Activated CD4-positive, alpha-beta T cell treated with anti-CD3 and anti-CD28 coated beads for 24 hours (primary cell): ENCODE measurements at places on chromosomes 16 and 17.

- DNase-seq, result no peak
Measured at GRCh38 chr17:55742272-55743102, 8.4 kb upstream of the PCTP start.

- no peak for DNase-seq
Measured at GRCh38 chr16:3810198-3810664, 70.3 kb downstream of the CREBBP start.

GRCh38 chr17:8887301-8887700, 19.8 kb upstream of the PIK3R6 start:
- no peak for DNase-seq

- no peak for DNase-seq
Measured at GRCh38 chr16:27320261-27321012, 6.7 kb downstream of the IL4R start.

GRCh38 chr17:53193044-53193443, 629.7 kb upstream of the KIF2B start:
- DNase-seq, result no peak

DNA sequence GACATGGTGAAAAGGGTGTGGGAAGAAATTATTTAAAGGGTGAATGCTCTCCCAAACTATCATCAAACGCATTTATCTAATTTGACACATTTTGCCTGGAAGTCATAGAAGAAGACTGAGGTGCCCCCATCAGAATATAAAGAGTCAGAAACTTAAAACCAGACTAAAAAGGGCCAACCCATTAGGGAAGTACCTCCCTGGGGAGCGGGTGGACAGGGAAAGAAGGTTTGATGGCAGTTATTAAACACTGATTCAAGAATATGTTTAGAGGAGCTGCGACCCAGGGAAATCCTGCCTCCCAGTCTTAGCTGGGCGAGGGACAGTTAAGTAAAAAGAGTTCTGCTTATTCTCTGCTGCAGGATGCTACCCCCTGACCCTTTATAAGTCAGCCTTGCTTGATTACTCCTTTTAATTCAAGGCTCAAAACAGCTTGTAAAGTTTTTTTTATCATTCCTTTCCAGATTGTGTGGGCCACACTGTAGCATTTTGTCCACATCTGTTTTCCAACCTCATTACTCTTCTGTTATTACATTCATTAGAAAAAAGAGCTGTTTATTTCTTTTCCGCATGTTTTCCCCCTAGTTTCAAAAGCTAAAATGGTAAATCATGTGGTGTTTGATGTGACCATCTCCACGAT, 138.5 kb upstream of the TBX2 start:
- DNase-seq, result no peak

DNA sequence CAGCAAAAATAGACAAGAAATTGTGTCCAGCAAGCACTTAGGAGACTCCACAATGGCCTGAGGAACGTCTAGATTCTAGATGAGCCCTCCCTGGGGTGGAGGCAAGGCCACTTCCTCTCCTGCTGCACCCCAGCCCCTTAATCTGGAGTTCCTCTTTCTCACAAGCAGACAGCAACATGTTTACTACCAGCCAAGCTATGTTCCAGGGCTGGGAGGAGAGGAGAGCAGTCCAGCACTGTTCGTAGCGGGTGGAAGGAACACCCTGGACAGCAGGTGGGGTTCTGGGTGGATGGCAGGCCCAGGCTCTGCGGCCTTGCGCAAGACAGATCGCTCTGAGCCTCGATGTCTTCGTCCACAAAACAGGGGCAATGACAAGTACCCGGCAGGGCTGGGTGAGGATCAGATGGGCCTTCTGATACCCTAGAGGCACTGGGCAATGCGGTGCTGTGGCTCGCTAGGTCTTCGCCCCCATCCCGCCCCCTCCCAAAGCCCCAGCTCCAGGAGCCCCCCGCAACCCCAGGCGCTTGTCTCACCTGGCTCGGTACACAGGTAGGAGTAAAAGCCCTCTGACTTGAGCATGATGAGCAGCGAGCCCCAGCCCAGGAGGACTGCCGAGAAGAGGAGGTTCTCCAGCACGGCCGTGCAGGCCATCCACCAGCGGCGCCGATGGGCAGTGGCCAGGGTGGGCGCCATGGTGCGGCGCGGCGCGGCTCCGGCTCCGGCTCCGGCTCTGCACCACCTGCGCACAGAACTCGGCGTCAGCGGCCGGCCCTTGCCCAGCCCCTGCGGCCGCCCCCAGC, 1.3 kb downstream of the SLC43A2 start:
- no peak for DNase-seq

- no peak for DNase-seq
Measured at GRCh38 chr16:30117768-30118167, 4.4 kb upstream of the GDPD3 start.

- DNase-seq, result no peak
Measured at GRCh38 chr17:40157973-40158372, 17.6 kb downstream of the CASC3 start.

GRCh38 chr16:54273566-54273965, 13.0 kb downstream of the IRX3 start:
- no peak for DNase-seq

GRCh38 chr17:81097134-81097942, 62.4 kb downstream of the BAIAP2 start:
- DNase-seq, result peak; percentile 34

GRCh38 chr16:90081606-90081970, 4.5 kb upstream of the PRDM7 start:
- DNase-seq, result no peak

DNA sequence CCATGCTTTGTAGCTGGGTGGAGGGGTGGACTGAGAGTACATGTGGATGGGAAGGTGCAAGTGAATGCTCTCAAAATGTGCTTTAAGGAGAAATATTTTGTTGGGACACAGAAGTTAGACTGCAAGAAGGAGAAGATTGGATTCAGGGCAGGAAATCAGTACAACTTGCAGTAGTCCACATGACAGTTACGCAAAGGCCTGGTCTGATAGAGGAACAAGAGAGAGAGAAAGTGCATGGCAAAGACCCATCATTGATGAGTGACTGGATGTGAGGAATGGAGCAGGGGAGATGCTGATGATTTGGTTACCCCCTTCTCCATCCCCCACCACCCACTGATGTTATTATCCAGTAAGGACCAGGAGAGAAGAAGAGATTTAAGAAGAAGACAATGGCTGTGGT, 472.8 kb downstream of the MAF start:
- no peak for DNase-seq

GRCh38 chr16:46709469-46710005, 20.1 kb downstream of the ORC6 start:
- DNase-seq, result no peak

GRCh38 chr17:44533533-44534246, 23.6 kb upstream of the FZD2 start:
- peak; percentile 91 for DNase-seq

DNA sequence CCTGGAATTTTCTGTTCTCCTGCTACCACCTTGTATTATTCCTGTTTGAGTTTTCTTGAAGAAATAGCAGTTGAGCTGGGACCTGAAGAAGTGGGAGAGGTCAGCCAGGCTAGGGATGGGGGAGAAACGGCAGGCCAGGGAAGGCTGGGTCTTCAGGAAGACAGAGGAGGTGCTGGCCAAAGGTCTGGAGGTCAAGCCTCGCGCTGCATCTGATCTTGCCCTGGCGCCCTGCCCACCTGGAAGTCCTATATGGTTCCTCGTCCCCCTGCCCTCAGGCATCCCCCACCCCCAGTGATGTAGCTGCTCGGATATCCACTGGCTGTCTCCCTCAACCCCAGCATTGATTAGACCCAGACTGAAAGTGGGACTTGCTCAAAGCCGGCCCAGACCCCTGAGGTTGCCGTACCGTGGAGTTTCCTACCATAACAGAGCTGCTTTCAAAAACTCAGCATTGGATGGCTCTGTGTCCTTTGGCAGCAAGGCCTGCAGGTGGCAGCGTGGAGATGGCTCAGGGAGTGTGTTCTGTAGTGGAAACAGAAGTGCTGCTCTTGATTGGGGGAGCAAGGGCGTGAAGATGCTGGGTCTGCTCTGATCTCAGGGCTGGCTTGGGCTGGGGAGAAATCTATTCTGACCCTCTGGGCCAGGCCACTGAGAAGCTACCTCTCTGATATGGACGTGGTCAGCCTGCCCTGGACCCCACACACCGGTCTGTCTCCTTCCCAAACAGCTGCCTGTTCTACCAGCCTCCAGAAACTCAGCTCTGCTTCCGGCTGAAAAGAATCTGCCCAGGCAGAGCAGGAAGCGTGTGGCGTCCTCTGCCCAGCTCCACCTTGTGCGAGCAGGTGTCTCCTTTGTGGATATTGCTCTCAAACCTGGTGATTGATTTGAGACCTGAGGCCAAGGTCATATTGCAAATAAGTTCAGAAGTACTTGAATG, 107.0 kb upstream of the CACNG5 start:
- peak; percentile 22 for DNase-seq

GRCh38 chr16:4091240-4092012, 24.8 kb downstream of the ADCY9 start:
- no peak for DNase-seq

DNA sequence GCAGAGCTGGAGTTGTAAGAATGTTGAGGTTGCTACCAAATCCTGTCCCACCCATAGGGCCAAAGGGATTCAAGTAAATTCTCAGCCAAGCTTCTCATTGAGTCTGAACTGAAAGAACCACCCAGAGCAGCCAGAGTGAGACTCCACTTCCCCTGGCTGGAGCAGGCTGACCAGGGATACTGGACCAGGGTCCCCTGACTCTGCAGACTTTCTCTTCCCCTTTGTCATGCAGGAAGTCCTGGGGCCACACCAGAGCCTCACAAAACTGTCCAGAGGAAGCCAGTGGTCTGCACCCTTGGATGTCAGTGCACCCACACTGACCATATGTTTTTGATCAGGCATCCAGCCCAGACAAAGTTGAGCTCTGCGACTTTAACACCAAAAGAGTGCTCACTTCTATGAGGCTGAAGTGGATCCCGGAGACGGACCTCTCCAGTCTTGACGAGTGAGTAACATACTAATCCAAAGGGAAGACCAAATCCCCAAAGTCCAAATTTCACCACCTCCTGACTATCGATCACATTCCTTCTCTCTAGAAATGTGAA, 4.1 kb downstream of the NXN start:
- no peak for DNase-seq

DNA sequence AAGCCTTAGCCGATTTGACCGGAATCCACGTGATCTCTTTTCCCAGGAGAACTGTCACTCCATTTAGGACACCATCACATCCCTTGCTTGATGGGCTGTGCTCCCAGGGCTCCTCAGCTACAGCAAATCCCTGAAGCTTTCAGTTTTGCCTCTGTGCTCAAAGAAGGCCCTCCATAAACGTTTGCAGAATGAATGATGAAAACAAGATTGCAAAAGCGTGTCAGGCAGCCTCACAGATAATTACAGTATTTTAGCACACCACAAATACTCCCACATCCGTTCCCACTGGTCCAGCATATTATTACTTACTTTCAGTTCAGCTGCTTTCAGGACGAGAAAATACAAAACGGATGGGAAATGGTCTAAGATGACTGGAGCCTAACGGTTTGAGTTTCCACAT, 84.6 kb downstream of the USP31 start:
- no peak for DNase-seq

DNA sequence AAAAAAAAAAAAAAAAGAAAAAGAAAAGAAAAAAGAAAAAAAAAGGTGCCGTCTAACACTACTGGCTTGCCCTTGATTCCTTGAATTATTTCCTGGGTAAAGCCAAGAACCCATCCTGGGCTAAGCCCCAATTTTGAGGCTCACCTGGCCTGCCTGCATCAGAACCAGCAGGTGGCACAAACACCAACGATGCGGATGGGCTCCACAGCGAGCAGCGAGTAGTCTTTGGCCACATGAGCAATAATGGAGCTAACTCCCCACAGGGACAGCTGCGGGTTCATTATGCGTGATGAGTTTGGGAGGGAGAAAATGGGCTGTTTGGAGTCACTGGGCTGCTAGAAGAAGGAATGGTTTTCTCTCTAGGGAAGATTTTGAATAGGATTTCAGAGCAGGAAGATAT, 91.1 kb downstream of the ASIC2 start:
- DNase-seq, result no peak

DNA sequence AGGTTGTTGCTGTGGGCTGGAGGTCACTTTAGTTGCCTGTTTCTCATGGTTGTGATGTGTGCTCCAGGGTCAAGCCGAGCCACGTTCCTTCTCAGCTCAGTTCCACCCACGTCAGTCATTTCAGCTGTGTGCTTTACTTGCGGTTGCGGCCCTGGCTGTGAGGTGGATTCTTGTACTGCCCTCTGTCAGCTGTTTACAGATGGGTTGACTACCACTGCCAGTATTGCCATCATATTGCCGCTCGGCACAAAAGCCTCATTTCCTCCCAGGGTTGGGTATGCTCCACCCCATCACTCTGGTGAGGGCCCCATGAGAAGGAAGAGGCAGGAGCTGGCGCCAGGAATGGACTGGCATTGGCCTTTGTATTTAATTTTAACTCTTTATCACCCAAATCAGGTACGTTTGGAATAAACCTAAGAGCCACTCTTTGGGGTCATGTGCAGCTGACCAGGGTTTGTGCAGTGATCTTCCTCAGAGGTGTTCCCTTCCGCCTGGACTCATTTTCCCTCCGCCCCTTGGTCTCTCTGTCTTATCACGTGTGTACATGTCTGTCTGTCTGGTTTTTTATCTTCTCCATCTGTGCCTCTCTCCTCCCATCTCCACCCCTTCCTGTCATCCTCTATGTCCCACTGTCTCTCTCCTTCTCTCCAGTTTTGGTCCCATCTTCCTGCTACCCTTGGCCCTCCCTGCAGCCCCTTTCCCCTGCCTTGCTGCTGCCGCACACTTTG, 25.0 kb downstream of the METTL22 start:
- no peak for DNase-seq

- DNase-seq, result no peak
Measured at GRCh38 chr17:59812139-59812538, 80.6 kb downstream of the TUBD1 start.

DNA sequence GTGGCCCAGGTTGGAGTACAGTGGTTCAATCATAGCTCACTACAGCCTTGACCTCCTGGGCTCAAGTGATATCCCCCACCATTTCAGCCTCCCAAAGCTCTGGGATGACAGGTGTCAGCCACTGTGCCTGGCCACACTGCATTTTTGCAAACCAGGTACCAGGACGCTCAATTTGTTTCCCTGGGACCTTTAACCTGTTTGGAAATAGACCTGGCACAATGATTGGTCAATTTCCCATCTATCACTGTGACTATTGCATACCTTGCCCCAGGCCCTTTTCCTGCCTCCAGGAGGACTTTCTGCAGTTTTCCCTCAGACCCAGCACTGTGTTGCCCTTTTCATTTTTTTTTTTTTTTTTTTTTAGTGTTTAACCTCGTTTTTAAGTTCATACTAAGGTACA, 11.1 kb upstream of the FUS start:
- no peak for DNase-seq

- DNase-seq, result no peak
Measured at GRCh38 chr17:19370493-19370960, 7.8 kb upstream of the MAPK7 start.
